ENCODE measurements at places on chromosomes 2 and 18.

DNA sequence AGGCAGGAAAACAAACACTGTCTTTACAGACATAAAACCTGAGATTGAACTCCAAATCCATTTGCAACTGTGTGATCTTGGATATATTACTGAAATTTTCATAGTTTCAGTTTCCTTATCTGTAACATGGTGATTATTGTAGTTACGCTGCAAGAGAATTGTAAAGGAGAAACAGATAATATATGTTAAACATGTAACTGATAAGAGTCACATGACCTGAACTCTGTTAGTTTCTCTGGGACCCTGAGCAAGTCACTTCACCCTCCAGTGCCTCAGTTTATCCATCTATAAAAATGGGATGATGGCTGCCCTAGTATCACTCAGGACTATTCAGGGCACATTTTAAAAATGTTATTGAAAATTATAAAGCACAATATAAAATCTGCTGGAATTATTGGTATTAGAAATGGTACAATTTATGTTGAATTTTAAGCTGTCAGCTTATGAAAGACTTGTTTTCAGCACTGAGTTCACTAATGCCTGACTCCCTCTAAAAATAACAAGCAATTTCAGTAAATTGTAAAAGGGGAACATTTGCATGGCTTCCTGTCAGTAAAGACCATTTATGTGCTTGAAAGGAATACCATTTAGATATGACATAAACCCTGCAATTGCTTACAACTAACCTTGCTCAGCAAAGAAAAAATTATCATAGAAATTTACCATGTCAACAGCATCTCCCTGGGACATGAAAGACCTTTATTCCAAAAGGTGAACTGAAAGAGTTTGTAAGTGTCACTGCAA is 393.5 kb downstream of the RAD51AP2 start:
- no peak for DNase-seq

GRCh38 chr2:44927985-44928482 is 13.5 kb upstream of the SIX3 start:
- no peak for DNase-seq

DNA sequence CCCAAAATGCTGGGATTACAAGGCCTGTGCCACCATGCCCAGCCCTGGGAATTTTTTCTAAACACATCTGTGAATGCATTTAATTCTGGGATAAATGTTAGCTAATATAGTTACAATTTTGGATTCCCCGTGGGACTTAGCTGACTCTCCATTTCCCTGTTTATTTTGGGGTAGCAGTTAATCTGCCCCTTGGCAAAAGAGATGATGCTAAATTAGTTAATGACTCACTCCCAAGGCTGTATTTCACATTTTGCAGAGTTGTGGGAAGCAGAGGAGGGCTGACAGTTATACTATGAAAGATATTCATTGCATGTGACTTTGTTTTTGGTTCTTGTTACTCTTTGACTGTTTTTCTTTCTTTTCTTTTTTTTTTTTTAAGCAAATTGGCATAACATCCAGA is 3.2 kb downstream of the MTHFD2 start:
- no peak for DNase-seq

GRCh38 chr18:76373297-76373696 is 121.7 kb downstream of the ZNF516 start:
- DNase-seq, result no peak

DNA sequence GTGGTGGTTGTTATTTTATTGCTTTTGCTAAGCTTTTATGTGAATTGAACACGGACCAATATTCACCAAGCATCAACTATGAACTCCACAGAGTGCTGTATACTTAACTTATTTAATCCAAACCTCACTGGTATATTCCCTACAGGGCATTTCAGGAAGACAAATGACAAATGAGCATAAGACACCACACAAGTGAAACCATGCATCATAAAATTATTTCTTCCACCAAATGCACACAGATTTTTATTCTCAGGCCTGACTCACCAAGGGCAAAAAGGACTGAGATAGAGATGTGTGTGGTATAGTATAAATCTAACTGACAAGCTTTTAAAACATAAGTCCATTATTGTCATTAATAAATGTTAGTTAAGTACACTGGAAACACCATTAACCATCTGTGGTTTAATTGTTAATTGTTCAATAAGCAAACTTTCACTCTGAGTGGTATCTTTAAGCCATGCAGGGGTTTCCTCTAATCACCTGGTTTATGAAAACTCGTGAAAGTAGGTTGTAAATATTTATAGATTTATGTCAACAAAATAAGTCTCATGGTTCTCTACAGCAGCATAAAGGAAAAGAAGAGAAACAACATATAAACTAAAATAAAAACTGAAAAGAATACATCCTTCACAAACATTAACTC is 77.6 kb upstream of the CRIM1 start:
- no peak for DNase-seq

GRCh38 chr2:67159929-67160328 is 237.2 kb upstream of the ETAA1 start:
- DNase-seq, result no peak

DNA sequence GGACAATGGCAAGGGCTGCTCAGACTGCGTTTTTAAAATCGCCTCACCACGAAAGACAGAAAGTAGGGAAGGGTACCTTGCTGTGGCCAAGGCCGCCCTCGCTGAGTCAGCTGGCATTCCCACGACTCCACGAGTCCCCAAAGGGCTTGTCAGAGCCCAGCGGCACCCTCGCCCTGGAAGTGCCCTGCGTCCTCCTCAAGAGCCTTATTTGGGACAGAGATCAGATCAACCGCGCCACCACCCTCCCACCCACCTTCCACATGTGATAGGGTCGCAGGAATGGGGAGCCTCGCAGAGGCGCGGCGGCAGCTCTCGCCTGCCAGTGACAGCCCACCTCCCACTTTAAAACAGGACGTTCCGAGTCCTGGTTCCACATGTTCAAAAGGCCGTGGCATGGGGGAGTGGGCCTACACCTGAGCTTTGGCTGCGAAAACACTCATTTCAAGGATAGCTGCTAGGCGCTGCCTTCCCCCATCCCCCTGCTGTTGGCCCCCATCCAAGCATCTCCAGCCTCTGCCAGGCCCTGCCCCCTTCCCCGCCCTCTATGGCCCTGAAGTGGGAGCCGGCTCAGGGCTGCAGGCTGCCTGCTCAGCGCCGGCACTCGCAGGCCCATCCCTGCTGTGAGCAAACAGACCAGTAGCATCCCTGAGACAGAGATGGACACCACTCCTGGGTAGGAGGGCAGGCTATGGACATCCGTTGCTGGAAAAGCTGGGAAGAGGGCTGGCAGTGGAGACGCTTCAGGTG is 38.1 kb upstream of the ARHGEF4 start:
- no peak for DNase-seq

GRCh38 chr2:43518718-43519117 is 77.1 kb downstream of the THADA start:
- no peak for DNase-seq

- no peak for DNase-seq
These were observed 222.0 kb downstream of the LDLRAD4 start for GRCh38 chr18:13440277-13441248.

DNA sequence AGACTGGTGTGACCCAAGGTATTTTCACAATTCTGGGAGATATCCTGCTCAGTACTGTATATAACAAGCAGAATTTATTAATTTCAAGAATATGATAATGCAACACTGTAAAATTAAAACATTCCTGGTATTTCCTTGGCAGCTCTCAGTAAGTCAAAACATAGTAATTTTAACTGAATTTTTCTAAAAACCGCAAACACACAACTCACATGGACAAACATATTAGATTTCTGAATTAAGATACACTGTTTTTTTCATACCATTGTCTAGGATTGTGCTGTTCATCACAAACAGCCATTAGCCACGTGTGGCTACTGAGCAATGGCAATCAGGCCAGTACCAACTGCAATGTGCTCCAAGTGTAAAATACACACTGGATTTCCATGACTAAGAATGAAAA is 29.6 kb downstream of the LPIN2 start:
- no peak for DNase-seq

GRCh38 chr2:53767405-53768241 is at the start of gene CHAC2:
Gene CHAC2 (plus strand): TSS chr2:53767804. CDS start chr2:53767887, 83 bp downstream.
- peak; percentile 82 for DNase-seq

- DNase-seq, result no peak
These were observed 52.7 kb downstream of the FAM171B start for GRCh38 chr2:186746584-186746983.

- DNase-seq, result no peak
These were observed 290.8 kb upstream of the MYT1L start for GRCh38 chr2:2621855-2622254.

DNA sequence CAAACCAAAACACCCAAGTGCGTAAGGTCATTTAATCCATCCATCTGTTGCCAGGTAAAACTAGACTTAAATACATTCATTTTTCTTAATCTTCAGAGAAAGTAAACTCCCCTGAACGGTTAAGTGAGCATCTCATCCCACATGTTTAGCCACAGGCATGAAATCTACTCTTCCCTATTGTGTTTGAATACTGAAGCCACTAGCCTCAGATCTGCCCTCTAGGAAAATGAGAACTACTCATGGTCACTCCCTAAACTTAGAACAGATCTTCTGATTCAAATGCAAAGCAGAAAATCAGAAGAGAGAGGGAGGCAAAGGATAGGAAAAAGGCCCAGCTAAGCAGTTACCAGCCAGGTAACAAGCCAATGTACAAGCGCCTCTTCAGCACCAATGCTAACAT is 7.1 kb downstream of the TMEM247 start:
- no peak for DNase-seq

DNA sequence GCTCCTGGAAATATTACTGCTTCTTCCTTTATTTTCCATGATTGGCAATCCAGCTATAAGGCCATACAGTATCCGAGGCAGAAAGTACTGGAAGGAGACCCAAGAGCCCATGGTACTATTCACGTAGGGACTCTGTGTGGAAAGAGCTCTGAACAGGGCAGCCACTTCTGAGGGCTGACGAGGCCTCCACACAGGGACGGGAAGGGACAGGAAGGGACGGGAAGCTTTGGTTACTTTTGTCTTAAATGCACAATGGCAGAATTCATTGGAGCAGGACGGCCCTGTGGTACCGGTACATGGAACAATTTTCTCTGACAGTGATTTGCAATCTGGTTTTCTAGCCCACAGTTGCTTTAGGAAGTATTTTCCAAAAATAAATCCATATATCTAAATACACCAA is 102.4 kb downstream of the MBP start:
- no peak for DNase-seq

DNA sequence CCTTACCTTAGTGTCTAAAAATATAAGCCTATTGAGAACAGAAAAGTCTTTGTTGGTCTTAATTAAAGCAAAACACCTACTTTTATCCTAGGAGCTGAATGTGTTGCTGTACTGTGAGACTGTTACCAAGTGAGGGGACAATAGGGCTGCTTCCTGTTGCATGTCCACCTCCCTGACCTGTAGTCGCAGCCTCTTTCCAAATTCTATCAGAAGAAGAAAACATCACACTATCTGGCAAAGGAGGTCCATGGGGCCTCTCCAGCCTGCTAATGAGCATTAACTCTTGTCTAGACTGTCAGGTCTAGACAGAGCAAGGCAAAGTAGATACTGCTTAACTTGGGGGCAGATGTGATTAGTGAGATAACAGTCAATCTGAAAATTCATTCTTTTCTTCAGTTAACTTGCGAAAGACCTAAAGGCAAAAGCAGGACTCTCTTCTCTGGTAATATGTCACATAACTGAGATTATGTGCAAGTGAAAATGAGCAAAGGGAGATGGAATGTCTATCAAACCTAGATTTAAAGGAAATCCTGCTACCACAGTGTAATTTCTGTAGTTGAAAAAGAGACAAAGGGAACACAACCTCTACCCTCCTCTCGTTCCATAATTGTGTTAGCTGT is 66.9 kb downstream of the CDH20 start:
- no peak for DNase-seq

GRCh38 chr2:234754126-234754525 is 197.7 kb upstream of the SH3BP4 start:
- no peak for DNase-seq

DNA sequence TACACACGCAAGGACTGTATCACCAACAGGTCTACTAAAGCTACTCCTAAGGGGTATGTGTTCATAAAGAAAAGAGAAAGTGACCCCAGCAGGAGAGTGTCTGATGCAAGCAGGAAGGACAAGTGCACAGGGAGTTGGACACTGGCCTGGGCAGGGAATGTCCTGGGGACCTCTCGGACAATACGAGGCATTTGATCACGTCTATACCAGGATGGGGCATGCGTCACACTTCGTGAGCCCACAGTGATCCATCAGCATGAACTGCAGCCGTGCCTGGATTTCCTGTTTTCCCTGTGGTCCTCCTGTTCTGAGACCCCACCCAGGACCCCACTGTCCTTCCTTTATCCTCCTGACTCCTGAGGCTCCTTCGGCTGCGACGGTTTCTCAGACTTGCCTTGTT is 113.9 kb downstream of the HDAC4 start:
- DNase-seq, result no peak
